ENCODE measurements at places on chromosomes 4 and X.

GRCh38 chrX:134101636-134102035 lies 116.2 kb upstream of the GPC3 start:
- DNase-seq = no peak

GRCh38 chr4:13244444-13244843 lies 239.7 kb downstream of the RAB28 start:
- DNase-seq = no peak

DNA sequence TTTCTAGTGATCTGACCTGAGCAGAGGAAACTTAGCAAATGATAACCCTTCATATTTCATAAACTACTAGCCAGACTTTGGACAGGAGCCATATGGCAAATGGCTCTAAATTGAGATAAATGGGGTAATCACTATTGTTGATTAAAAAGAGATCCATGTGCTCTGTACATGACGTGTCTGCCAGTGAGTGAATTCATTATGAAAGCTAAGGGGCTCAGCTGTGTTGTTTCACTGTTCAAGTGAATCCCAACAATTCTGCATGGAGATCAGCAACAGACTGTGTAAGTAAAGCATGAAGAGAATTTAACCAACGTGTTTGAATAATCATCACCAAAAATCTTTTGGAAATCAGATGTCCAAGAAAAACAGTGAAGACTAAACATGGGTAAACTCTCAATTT lies 9.5 kb upstream of the QRFPR start:
- DNase-seq = no peak

DNA sequence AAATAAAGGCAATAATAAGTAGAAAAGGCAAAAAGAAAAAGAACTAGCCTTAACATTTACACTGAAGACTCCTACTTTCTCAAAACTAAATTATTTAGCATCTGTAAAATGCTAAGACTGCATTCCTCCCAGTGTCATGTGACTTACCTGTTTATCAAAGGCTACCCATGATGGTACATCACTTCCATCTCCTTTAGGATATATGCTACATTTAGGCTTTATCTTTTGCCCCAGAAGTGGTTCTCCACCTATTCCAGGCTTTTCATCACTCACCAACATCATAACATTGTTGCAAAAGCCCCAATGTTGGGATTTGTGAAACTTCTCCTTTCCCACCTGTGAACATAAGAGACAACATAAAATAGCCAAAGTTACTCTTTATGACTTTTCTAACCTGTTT lies 31.1 kb downstream of the EFHC2 start:
- no peak for DNase-seq

DNA sequence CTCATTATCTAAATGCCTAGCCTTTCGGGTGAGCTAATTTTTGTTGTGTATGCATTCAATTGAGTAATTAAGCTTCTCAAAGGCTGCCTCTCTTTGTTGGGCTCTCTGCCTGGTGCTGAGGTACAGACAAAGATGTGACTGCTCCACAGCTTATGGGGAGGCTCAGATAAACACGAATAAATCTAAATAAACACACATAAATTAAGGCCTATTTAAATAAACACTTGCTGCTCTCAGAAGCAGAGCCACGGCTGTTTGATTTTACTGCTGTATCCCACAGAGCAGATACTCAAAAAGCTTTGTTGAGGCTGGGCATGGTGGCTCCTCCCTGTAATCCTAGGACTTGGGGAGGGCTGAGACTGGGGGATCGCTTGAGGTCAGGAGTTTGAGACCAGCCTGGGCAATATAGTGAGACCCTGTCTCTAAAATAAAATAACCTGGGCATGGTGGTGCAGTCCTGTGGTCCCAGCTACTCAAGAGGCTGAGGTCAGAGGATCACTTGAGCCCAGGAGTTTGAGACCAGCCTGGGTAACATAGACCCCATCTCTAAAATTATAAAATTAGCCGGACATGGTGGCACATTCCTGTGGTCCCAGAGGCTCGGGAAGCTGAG lies 8.4 kb upstream of the CD99 start:
- DNase-seq = no peak

DNA sequence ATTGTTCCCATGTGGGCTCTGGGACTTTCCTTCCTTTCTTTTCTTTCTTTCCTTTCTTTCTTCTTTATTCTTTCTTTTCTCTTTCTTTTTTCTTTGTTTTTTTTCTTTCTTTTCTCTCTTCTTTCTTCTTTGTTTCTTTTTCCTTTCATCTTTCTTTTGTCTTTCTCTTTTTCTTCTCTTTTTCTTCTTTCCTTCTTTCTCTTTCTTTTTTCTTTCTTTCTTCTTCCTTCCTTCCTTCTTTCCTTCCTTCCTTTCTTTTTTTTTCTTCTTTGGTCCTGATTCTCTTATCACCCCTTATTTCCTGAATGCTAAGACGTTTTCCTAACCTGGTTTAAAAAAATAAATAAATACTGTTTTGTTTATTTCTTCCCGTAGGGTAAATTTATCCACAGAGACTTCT lies 93.2 kb downstream of the CRLF2 start:
- DNase-seq = no peak

Data from T-helper 9 cell (primary cell).